Bronchial smooth muscle cell (primary cell): ENCODE measurements at places on chromosomes 5 and 9. TPM values are rescaled to one million over a fixed set of nuclear protein-coding genes. Genes with fewer than 3 reads are reported as not detected.

The PCDHGB5 gene
- total RNA-seq = 33.0 and 33.1 TPM in 2 replicates

The MYORG gene
- 0.43 and 0.63 TPM in 2 replicates for total RNA-seq

The UGT3A1 gene
- total RNA-seq = not detected in 2 replicates

The CBY3 gene
- total RNA-seq = 0.16 TPM in 1 of 2 replicates, not detected in the other

The GDNF gene
- total RNA-seq = 0.09 and 0.32 TPM in 2 replicates

The TMEM171 gene
- 0.26 and 0.63 TPM in 2 replicates for total RNA-seq

The GBGT1 gene
- 1.3 and 5.7 TPM in 2 replicates for total RNA-seq

The IRX4 gene
- total RNA-seq = not detected in 2 replicates

The FOXD1 gene
- 3.3 and 8.2 TPM in 2 replicates for total RNA-seq

The QRFP gene
- total RNA-seq = not detected in 2 replicates

The PRR7 gene
- 1.4 and 1.6 TPM in 2 replicates for total RNA-seq

The OR2V2 gene
- total RNA-seq = not detected in 2 replicates

The PCDHGA6 gene
- total RNA-seq = 2.4 and 3.9 TPM in 2 replicates

The STKLD1 gene
- 0.69 and 0.95 TPM in 2 replicates for total RNA-seq

The SLC46A2 gene
- not detected in 2 replicates for total RNA-seq

The CAPSL gene
- not detected in 2 replicates for total RNA-seq

The IL33 gene
- 79.0 and 83.6 TPM in 2 replicates for total RNA-seq

The SOX30 gene
- 0.16 TPM in 1 of 2 replicates, not detected in the other for total RNA-seq

The SLCO4C1 gene
- total RNA-seq = under 0.01 TPM in 1 of 2 replicates, not detected in the other

The CXCL14 gene
- total RNA-seq = not detected in 2 replicates

The LHX6 gene
- total RNA-seq = not detected in 2 replicates

The SPATA31D4 gene
- not detected in 2 replicates for total RNA-seq

The LECT2 gene
- total RNA-seq = not detected in 2 replicates

The INSL4 gene
- not detected in 2 replicates for total RNA-seq

The UGT3A2 gene
- total RNA-seq = not detected in 2 replicates

The CD72 gene
- 1.3 and 1.9 TPM in 2 replicates for total RNA-seq

The FGF10 gene
- 0.26 and 0.79 TPM in 2 replicates for total RNA-seq

The CCDC192 gene
- total RNA-seq = not detected in 2 replicates

The TMEM174 gene
- not detected in 2 replicates for total RNA-seq

The C6 gene
- 0.16 TPM in 1 of 2 replicates, not detected in the other for total RNA-seq

The ARRDC3 gene
- 85.7 and 86.2 TPM in 2 replicates for total RNA-seq

The CCL21 gene
- total RNA-seq = not detected in 2 replicates

The EIF4E1B gene
- total RNA-seq = 0.26 TPM in 1 of 2 replicates, not detected in the other

The FBP1 gene
- not detected in 2 replicates for total RNA-seq

The FSTL4 gene
- total RNA-seq = 0.26 TPM in 1 of 2 replicates, not detected in the other

The CRB2 gene
- total RNA-seq = not detected in 2 replicates

The PDE6A gene
- total RNA-seq = not detected in 2 replicates

The C5orf63 gene
- total RNA-seq = 1.7 and 3.6 TPM in 2 replicates

The NTRK2 gene
- total RNA-seq = under 0.01 and 0.26 TPM in 2 replicates

The CCDC69 gene
- 2.6 and 3.3 TPM in 2 replicates for total RNA-seq

The VLDLR gene
- total RNA-seq = 6.6 and 17.3 TPM in 2 replicates

The SYNPO gene
- 2.0 and 2.7 TPM in 2 replicates for total RNA-seq

The SOHLH1 gene
- not detected in 2 replicates for total RNA-seq
